ENCODE measurements at places on chromosomes 12 and 14.
A peak's percentile ranks its signal among the peaks of the same experiment; 100 is the strongest.

DNA sequence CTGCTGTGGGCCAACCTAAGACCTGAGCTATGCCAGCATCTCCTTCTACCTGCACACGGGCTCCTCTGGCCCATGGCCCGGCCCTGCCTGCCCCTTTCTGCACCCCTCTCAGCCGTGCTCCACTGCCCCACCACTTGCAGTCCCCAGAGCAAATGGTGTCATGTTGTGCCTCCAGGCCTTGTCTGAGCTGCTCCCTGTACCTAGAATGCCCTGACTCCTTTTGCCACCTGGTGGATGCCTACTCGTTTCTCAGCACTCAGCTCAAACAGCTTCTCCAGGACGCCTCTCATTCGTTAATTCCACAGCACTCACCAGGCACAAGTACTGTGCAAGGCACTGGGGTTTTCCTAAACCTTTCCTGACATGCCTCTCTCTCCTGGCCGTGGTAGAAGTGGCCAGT is 63.2 kb upstream of the PNMA1 start:
- DNase-seq = no peak

DNA sequence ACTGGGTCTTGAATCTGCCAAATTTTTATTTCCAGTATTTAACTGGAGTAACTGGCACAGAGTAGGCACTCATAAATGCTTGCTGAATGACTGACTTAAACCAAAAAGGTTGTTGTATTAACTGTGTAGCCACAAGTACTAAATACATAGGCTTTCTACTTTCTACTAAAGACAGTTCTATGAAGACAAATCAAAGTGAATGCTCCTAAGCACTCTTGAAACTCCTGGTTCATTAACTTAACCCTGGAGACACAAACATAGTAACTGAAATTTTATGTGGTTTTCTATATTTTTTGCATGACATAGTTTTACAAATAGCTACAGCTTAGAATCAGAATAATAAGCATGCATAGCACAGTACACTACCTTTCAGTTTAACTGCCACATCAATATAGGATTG is 70.4 kb downstream of the TXNDC16 start:
- DNase-seq = no peak

DNA sequence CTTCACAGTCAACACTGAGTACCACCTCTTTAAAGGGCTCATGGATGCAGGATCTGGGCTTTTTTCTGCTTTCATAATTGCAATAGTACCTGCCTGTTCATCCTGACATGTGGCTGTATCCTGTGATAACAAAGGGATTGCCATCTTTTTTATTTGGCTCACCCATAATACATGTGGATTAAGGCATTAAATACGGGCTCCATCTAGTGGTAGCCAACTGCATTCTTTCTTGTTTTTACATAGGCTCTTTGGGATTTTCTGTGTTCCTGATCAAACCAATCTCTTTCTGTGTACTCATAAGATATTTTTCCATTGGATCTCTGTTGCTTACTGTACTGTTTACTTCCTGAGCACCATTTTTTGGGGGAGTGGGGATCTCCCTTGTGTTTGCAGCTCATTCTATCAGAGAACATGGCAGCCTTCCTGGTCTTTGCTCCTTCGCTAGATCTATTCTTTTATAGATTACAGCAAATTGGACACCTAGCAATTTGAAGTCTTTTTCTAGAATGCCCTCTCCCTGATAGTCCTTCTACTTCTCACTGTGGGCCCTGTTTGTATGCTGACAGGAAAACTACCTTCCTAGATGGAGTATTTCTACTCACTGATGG is 723.4 kb upstream of the MDGA2 start:
- no peak for DNase-seq

DNA sequence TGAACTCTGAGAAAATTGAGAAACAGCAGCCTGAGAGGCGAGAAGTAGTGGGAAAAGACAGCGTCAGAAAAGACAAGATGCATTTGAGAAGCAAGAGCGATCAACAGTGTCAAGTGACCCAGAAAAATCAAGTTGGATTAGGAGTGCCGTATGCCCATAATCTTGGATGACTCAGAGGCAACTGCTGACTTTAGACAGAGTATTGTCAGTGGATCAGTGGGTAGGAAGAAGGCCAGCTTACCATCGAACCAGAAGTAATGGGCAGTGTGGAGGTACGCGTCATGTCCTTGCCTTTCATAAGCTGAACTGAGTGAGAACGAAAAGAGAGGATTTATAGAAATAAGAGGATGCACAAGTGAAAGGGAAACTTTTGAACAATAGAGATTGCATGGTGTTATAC is 151.0 kb upstream of the NAV3 start:
- no peak for DNase-seq

DNA sequence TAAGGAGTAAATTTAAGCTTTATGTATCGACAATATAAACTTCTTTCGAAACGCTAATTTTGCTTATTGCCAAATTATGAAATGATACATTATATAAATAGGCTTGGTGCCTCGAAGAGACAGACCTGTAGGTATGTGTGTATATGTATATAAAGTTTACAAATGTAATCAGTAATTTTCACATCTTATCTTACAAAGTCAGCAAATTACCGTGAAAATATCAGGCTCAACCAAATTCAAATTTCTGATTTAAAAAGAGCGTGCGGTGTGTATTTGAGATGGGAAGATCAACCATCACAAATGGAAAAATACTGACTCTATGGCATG is 605 bp downstream of the ZCRB1 start:
- no peak for DNase-seq

- no peak for DNase-seq
Observed at GRCh38 chr12:19217446-19217845, 87.9 kb downstream of the PLEKHA5 start.

DNA sequence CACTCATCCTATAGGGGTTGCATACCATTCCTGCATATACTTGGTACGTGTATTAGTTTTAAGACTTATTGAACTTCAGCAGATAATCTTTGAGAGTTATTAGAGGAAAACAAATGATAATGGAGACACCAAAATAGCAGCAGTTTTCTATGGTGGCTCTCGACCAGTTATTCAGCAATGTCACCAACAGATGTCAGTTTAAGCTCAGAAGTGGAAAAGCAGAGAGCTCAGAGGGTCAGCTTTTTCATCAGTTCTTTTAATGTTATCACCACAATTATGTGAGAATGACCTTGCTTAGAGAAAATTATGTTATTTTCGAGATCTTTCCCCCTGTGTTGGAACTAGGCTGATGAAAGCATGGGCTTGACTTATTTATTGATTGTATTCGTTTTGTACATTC is 32.0 kb downstream of the PTPN11 start:
- no peak for DNase-seq

DNA sequence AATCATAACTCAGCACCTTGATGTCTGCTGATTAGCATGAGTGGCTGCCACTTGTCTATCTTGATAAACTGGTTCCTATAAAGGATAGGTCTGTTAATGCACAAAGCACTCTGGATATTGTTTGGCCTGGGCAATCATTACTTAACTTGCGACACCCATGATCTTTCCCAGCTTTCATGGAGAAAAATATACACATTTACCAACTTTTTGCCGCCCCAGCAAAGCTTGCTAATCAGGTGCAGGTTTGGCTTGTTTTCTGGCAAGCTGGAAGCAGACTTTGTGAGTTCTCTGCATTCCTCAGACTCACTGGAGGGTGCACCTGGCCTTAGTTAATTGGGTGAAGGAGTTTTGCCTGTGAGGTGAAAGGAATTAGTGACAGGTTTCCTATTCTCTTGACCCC is 1126.4 kb upstream of the FLRT2 start:
- peak; percentile 32 for DNase-seq

GRCh38 chr14:103000291-103000921 is 56.9 kb downstream of the CDC42BPB start:
- no peak for DNase-seq

DNA sequence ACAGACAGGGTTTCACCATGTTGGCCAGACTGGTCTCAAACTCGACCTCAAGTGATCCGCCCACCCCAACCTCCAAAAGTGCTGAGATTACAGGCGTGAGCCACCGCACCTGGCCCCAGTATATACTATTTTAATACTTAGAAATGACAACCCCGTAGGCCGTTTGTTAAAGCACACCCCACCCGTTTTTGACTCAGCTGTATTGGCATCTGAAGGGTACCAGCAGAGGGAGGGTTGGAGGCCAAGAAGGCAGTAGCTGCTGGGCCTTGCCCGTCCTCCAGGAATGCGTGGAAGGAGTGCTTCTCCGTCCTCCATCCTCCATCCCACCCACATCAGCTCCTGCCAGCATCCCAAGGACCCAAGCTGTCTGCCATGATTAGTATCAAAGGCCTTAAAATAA is 6.3 kb upstream of the NIN start:
- no peak for DNase-seq

DNA sequence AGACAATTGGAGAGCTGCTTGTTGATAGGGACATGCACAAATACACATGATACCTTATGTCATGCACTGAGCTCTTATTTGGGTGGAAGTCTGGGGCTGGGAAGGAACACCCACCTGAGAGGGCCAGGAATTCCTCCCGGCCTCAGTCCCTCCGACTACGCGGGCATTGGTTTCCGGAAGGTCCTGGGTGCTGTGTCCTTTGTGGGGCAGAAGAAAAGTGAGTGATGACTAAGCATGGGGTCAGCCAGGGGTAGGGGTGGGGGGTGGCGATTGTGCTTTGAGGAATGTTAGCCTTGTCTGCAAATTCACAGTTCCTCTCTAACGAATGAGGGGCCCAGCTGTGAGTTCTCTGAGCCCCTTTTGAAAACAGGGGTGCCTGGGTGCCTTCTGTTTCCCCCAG is 798 bp downstream of the CELA1 start:
- DNase-seq = no peak

DNA sequence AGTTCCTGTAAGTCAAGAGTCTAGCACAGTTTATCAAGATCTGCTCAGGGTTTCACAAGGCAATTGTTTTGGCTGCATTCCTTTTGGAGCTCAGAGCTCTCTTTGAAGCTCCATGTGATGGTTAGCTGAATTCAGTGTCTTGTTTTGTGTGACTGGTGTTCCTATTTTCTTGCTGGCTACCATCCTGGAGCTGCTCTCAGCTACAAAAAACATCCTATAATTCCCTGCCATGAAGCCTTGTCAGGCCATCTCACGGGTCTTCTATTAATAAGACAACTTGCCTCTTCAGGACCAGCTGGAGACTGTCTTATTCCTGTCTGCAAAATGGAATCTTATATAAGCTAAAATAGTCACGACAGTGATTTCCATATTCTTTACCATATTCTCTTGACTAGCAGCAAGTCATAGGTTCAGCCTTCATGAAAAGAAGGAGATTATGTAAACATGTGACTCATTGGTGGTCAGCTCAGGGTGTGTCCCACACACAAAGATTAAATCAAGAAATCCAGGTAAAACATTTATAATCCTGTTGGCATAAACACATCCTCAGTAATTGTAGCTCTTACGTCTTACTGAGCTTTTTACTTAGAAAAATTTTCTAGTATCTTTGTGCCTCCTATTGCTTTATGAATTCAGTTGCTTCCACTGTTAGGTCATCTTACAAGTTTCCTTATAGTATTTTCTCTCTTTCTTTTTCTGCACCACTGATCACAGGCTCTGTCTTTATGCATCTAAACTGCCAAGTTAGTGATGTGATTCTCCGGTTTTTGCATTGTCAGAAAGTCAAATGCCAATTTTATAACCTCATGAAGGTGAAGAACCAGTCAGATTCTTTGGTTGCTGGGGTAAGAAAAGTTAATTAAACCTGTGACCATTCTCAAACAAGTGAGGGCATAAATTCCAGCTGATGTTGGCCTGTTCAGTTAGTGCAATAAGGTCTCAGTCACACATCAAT is 378.5 kb upstream of the MGAT4C start:
- no peak for DNase-seq

DNA sequence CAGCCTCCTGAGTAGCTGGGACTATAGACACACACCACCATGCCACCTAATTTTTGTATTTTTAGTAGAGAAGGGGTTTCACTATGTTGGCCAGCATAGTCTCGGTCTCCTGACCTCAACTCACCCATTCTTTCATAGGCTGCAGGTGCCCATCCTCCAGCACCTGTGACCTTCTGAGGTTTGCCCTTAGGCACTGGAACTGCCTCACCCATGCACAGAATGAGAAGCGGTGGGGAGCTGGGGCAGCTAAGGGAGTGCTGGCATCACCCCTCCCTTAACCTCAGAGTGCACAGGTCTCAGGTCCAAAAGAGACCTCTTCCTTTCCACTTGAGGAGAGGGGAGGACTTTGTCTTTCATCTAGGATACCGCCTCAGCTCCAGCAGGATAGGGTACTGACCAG is 177.4 kb upstream of the CCDC198 start:
- no peak for DNase-seq

DNA sequence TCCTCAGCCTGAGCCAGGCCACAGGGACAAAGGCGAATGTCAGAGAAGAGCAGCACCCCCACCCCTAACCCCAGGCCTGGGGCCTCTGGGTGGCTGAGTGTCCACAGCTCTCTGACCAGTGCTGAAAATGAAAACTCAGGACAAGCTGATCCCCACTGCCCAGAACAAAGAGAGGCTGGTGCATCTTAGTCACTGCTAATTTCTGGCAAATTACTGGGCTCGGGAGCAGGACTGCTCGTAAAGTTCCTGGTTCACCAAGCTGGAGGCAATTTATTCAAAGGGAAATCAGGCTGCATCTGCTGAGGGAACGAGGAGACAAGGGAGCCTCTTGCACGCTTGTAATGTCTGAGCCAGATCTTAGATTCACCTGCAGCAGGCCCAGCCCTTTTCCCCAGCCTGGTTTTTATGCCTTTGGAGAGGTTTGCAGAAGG is 43.2 kb downstream of the CALM1 start:
- no peak for DNase-seq

- DNase-seq = no peak
Observed at GRCh38 chr14:49999146-49999761, 106.4 kb downstream of the ARF6 start.

DNA sequence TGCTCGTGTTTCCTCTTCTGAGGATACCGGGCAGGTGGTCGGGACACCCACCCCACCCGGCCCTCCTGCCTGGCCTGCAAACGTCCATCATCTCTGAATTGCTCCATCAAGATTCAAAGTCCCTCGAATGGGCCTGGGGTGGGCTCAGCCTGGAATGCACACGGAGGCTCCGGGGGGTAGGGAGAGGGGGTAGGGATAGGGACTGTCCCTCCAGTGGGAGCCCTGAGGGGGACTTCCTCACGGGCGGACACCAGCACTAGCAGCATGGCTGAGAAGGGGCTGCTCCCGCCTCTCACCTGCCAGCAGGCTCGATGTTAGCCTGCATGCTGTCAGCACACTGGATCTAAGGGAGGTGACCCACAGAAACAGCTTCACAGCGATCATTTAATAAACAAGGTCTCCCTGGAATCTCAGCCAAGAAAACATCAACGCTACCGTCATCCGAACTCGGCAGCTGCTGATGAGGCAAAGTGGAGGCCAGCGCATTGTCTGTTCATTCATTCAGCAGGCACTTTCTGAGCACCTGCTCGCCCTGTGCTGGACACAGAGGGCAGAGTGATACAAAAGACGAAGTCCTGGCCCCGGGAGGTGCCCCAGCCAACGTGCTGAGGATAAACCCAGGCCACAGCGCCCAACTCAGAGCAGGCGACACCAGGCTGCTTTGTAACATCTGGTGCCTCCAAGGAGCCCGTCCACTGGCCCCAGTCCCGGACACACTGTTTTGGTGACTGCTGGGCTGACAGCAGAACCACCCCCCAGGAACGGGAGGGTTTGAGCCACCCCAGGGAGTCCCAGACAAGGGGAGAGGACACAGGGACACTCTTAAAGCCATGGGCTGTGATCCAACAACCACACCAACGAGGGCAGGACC is 6.3 kb downstream of the TMEM179 start:
- DNase-seq = no peak

Data from WTC11 (cell line).